ENCODE measurements at places on chromosomes 1 and 21. TPM values are rescaled to one million over a fixed set of nuclear protein-coding genes. Genes with fewer than 3 reads are reported as not detected.

ADAR gene
- 46.3 TPM for polyA plus RNA-seq

CD1D gene
- polyA plus RNA-seq, result not detected

DISP1 gene
- polyA plus RNA-seq, result not detected

CHIA gene
- not detected for polyA plus RNA-seq

SLFNL1 gene
- 0.12 TPM for polyA plus RNA-seq

UBL4B gene
- polyA plus RNA-seq, result not detected

DNA sequence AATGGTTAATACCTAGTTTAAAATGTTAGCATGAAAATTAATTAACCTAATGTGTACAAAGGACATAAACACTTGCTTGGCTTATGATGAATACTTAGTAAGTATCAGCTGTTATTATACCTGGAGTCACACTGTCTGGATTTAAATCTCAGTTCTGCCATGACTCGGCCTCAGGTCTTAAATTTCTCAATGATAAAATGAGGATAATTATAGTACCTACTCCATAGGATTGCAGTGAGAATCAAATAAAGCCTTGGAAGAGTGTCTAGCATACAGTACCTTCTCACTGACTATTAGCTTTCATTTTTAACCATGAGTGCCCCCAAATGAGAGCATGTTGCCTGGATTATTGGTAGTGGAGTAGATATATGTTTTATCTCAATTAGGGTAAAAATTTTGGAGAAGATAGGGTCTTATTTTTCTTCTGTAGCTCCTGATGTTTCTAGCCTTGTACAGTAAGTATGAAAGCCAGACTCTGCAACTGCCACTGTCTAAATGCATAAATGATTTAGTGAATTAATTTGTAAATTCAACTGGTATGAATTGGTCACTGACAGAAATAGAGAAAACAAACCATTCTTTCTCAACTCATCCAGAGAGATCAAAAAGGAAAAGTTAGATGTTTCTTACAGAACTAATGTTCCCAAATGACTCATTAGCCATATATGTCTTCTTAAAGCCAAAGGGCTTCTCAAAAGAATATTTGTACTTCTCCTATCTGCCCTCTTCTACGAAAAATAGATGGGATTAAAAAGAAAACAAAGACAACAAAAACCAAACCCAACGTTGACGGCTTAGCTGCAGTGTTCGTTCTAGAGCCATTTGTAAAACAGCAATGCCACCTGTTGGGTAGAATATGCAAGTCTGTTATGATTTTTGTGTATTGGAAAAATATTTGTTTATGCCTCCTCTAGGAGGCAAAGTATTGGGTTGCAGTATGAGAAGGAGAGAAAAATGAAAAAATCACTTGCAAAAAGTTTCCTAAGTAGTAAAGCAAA is 53.8 kb upstream of the MROH9 start:
- no peaks in the 10 kb centered on the region for H3K4me1 ChIP-seq
- no peaks in the 10 kb centered on the region for H3K36me3 ChIP-seq
- H3K27me3 ChIP-seq, result no peaks in the 10 kb centered on the region
- no peak for DNase-seq

GRCh38 chr1:36778740-36779139 is 255.6 kb downstream of the GRIK3 start:
- H3K4me1 ChIP-seq, result no peaks in the 10 kb centered on the region
- H3K27me3 ChIP-seq, result peaks cover 45% of the 10 kb centered on the region
- no peak overlapping the region for H3K27ac ChIP-seq
- H3K36me3 ChIP-seq, result no peaks in the 10 kb centered on the region
- H3K4me3 ChIP-seq, result no peak overlapping the region
- DNase-seq, result no peak

GRCh38 chr1:231037585-231038517 is 2.2 kb downstream of the FAM89A start:
- H3K27me3 ChIP-seq, result no peaks in the 10 kb centered on the region
- peaks cover 30% of the 10 kb centered on the region for H3K4me1 ChIP-seq
- no peak for DNase-seq
- no peak overlapping the region for H3K27ac ChIP-seq
- peaks cover 16% of the 10 kb centered on the region for H3K36me3 ChIP-seq

- H3K27me3 ChIP-seq, result no peaks in the 10 kb centered on the region
- DNase-seq, result no peak
- no peak overlapping the region for H3K4me3 ChIP-seq
- peaks cover 63% of the 10 kb centered on the region for H3K36me3 ChIP-seq
- no peak overlapping the region for H3K27ac ChIP-seq
- peaks cover 26% of the 10 kb centered on the region for H3K4me1 ChIP-seq
Measured at GRCh38 chr1:15623435-15623834, 6.2 kb downstream of the DDI2 start.

DNA sequence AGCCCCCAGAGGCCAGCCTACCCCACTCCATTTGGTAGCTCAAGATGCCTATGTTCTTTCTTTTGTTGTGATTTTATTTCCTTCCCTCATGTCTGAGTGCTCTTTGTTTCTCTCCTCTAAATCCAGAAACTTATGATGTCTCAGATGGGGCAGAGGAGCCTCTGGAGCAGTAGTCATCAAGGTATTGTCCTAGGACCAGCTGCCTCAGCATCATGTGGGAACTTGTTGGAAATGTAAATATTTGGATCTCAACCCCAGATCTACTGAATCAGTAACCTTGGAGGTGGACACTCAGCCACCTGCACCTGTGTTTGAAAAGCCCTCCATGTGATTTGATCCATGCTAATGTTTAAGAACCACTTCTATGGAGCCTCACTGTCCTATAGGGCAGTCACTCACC is 593.1 kb upstream of the PLXNA2 start:
- H3K27ac ChIP-seq, result no peak overlapping the region
- no peaks in the 10 kb centered on the region for H3K27me3 ChIP-seq
- H3K4me1 ChIP-seq, result no peaks in the 10 kb centered on the region
- DNase-seq, result no peak
- H3K4me3 ChIP-seq, result no peak overlapping the region
- no peaks in the 10 kb centered on the region for H3K36me3 ChIP-seq

GRCh38 chr1:167423684-167424619 is 94.4 kb downstream of the CD247 start:
- no peaks in the 10 kb centered on the region for H3K27me3 ChIP-seq
- H3K4me1 ChIP-seq, result peaks cover 19% of the 10 kb centered on the region
- no peak overlapping the region for H3K4me3 ChIP-seq
- no peaks in the 10 kb centered on the region for H3K36me3 ChIP-seq
- no peak overlapping the region for H3K27ac ChIP-seq

DNA sequence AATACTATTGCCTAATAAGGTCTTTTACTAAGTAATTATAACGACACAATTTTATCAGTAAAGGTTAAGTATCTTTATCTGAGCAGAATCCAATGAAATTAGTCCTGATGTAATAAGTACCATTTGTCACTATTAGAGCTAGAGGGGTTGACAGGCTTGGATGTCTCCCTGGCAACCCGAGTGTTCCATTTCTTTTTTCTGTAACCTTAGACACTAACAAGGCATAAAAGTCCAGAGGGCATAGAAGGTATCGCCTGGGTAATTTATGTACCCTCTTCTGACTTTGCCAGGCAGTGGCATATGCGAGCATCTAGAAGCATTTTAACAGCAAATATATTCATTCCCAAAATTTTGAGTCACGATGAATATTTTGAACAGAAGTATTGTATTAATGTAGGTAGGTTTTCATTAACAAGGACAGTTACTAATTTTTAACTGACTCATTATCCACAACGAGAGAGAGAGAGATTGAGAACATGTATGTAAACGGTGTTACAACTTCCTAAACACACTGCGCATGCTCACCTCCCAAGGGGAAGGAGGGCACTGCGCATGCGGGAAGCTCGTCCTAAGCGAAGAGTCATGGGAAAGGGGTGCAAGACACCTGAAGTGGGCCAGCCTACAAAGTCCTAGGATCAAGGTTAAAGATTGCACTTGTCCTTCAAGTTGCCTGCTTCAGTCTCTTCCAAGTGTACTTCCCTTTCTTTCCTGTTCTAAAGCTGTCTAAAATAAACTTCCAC is 423.9 kb downstream of the DSCAM start:
- H3K4me1 ChIP-seq, result no peaks in the 10 kb centered on the region
- H3K27me3 ChIP-seq, result no peaks in the 10 kb centered on the region
- DNase-seq, result no peak
- no peak overlapping the region for H3K4me3 ChIP-seq

DNA sequence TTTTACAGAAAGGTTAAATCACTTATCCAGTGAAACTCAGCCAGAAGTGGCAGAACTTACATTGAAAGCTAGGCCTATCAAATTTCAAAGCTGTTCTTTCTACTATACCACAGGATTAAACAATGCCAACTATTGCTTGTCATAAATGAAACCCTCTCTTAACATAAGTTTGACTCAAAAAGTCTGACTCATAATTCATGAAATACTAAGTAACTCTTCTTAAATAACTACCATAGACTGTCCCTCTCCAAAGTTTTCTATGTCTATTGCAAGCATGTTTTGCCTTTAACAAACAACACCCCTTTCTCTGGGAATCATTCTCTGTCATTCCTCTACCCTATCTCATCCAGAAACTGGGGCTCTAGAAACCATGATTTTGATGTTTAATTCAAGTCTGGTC is 109.5 kb upstream of the UBE2U start:
- H3K27me3 ChIP-seq, result no peaks in the 10 kb centered on the region
- H3K4me3 ChIP-seq, result no peak overlapping the region
- DNase-seq, result no peak
- no peaks in the 10 kb centered on the region for H3K4me1 ChIP-seq

DNA sequence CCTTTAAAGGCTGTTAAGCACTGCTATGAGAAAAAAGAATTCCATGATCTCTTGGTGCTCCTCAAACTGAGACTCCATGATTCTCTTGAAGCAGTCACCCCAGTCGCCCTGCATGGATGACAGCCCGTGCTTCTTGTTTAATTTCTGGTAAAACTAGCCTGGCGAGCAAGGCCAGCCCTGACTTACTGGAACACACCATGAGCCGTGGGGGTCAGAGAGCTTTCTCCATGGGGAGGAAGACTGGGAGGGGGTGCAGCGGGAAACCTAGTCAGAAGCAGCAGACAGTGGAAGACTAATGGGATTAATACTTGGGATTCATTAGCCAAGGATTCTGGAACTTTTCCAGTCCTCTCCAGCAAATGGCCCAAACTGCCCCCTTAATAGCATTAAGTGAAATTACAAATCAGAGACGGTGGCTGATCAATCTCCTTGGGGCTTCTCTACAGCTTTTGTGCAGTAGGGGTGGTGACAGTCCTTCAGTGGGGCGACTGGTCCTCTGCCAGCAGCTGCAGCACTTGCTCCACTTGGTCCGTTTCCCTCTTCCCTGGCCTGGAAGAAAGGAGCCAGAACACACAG is 57.2 kb upstream of the LRRN2 start:
- no peaks in the 10 kb centered on the region for H3K4me1 ChIP-seq
- no peak overlapping the region for H3K27ac ChIP-seq
- no peaks in the 10 kb centered on the region for H3K36me3 ChIP-seq
- no peak overlapping the region for H3K4me3 ChIP-seq
- DNase-seq, result no peak
- H3K27me3 ChIP-seq, result peaks cover 8% of the 10 kb centered on the region

DNA sequence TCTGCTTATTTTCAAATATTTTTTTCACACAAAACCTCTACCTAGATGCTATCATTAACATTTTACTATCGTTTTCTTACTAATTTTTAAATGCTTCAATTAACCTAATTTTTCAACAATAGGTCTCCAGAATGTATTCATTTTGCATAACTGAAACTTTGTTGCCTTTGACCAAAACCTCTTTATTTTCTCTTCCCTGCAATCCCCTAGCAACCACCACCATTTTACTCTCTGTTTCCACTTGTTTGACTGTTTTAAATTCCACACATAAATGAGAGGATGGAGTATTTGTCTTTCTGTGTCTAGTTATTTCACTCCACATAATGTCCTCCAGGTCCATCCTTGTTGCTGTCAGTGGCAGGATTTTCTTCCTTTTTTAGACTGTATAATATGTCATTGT is 9.5 kb upstream of the F13B start:
- no peak overlapping the region for H3K27ac ChIP-seq
- H3K36me3 ChIP-seq, result no peaks in the 10 kb centered on the region
- no peak for DNase-seq
- no peak overlapping the region for H3K4me3 ChIP-seq
- no peaks in the 10 kb centered on the region for H3K4me1 ChIP-seq

DNA sequence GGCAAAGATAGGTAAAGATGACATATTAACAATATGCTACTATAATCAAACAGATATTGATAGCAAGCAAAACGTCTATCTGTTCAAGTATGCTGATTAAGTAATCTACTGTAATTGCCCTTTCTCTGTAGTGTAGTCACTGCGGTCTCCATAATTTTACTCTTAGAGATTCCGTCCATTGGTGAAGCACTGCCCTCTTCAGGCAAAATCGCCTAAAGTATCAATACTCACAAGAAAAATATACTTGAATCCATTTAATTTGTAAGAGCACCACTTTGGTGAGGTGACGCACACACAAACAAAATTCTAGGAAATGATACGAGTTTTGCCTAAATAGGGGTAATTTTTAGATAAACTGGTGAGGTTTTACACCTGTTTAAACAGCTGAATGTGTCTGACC is 434.6 kb upstream of the CHRM3 start:
- H3K4me1 ChIP-seq, result no peaks in the 10 kb centered on the region
- no peak overlapping the region for H3K4me3 ChIP-seq
- no peak for DNase-seq

DNA sequence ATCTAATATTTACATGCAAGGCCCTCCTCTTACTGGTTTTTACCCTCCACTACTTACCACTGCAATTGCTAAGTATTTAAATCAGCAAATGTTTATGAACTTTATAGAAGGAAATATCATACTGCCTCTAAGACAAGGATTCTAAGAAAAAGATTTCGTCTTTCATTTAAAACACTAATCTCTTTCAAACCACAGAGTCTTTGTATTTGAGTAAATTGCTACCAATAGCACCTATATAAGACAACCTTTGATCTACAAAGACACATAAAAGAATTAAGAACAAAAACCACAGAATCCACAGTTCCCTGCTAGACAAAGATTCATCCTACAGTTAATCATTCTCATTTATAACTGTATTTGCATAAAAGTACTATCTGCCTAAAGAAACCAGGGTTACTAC is 37.6 kb downstream of the RNF115 start:
- peaks cover 18% of the 10 kb centered on the region for H3K36me3 ChIP-seq
- no peak overlapping the region for H3K27ac ChIP-seq
- no peak overlapping the region for H3K4me3 ChIP-seq
- no peaks in the 10 kb centered on the region for H3K4me1 ChIP-seq
- DNase-seq, result no peak

DNA sequence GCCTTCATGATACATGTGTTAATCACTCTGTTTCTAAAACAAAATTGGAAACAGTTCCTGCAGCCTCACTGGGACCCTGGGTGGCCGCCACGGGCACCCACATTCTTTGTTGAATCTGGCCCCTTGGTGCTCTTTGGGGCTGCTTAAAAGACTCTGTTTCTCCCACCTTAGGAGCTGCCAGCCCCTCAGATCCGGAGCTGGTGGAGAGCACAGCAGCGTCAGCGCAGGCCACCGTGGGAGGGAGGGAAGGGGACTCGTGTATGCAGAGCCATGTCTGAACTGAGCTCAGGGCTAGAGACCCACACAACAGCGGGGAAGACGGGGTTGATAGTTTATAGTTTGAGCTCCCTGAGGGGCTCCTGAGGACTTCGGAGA is 121.2 kb downstream of the CNIH3 start:
- no peak overlapping the region for H3K4me3 ChIP-seq
- DNase-seq, result no peak
- H3K27ac ChIP-seq, result no peak overlapping the region

Data from K562 (cell line).